ENCODE measurements at places on chromosomes 13 and 19. TPM values are rescaled to one million over a fixed set of nuclear protein-coding genes. Genes with fewer than 3 reads are reported as not detected.

The ATXN8OS gene
- not detected for total RNA-seq

The ADPRHL1 gene
- 2.5 TPM for total RNA-seq

GRCh38 chr13:31008400-31009115, 76.1 kb downstream of the TEX26 start:
- DNase-seq, result peak; percentile 56

DNA sequence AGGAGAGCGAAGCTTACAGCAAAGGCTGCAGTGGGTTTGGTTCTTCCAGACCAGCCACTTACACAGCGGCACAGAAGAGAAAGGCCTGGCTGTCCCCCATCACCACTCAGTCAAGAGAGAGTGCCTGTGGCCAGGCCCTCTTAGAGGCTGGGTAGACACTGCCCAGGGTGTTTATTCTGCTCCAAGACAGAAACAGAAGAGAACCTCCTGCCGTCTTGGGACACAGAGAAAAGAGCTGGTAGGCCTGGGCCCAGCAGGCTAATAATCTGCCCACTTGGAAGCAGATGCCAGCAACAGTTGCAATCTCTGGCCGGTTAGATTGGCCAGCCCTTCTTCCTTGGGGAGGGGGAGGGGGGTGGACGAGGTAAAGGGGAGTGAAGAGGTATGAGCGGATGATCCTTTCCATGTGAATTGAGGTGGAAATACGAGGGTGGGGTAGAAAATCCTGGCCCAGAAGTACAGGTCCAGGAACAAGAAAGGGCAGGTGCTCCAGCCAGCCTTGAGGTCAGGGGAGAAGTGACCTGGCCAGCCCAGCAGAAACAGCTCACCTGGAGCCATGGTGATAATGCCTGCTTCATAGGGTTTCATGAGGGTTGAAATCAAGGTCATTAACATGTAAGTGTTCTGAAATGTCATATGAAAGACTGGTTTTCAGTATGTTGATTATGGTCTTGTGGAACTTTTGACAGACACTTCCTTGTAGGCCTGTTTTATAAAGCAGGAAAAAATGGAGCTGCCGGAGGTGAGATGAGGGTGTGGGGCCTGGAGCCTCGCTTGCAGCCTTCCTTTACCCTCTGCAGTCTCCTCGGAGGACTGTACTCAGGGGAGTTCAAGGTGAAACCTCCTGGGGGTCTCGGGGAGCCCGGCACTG, 116.9 kb downstream of the SIPA1L3 start:
- DNase-seq, result no peak

DNA sequence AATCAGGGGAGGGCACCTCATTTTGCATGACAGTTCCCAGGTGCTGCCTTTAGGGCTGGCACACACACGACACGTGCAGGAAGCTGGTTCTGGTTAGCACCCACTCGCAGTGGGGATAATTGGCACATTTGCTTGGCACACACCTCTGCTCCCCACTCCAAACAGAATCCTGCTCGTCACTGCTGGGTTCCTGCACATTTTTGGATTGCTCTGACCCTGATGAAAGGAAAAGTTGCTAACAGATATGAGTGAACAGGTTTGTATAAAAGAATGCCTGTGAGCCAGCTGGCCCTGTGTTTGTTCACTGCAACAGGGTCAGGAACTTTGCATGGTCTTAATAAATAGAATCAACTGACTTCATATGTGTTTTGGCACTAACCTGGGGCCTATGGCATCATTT, 1500.4 kb downstream of the EFNB2 start:
- no peak for DNase-seq

DNA sequence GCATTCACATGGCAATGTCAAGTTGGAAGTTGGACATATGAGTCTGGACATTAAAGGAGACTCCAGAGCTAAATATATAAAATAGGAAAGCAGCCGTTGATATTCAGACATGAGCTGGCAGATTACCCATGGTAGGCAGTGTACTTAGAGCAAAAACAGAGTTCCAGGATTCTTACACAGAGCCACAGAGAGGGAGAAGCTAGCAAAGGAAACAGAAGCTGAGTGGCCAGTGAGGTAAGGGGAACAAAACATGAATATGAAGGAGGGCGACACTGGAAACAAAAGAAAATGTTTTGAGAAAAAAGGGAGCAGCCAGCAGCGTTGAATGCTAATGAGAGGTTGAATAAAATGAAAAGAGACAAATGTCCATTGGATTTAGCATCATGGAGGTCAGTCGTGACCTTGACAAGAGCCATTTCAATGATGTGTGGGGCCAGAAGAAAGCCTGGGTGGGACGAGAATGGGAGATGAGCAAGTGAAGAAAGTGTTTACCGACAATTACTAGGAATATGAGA, 198.4 kb downstream of the POU4F1 start:
- DNase-seq, result no peak

GRCh38 chr13:76830805-76831204, 55.4 kb downstream of the KCTD12 start:
- no peak for DNase-seq

DNA sequence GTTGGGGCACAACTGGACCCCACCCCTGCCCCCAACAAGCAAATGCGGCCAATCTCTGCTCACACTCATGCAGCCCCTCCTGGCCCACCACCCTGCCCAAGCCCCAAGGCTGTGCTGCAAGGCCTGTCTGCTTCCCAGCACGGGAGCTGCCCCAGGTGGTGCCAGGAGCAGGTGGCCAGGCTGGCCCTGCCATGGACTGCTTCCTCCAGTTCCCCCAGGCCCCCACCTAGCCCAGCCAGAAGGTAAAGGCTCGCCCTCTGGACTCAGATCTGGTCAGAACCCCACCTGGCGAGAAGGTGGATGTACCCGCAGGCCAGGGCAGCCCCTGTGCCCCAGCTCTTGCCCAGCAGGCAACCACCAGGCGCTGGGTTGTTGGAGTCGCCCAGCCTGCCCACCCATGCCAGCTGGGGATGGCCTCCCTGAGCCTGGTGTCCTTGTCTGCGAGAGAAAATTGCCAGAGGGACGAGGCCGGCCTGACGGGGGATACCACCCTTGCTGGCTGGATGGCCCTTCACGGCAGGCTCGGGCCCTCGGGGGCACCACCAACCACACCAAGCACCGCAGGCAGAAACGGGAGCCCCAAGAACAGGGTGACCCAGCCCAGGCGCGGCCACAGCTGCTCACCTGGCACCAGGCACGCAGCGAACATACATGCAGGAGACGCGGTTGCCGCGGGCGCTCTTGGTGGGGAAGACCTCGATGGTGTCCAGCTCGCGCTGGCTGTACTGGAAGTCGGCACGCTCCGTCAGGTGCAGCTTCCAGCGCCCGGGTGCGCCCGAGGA, 4.5 kb downstream of the ABHD17A start:
- DNase-seq, result no peak

All from astrocyte (in vitro differentiated cells and primary cell).